ENCODE measurements at places on chromosomes 5 and 9. TPM values are rescaled to one million over a fixed set of nuclear protein-coding genes. Genes with fewer than 3 reads are reported as not detected.

DNA sequence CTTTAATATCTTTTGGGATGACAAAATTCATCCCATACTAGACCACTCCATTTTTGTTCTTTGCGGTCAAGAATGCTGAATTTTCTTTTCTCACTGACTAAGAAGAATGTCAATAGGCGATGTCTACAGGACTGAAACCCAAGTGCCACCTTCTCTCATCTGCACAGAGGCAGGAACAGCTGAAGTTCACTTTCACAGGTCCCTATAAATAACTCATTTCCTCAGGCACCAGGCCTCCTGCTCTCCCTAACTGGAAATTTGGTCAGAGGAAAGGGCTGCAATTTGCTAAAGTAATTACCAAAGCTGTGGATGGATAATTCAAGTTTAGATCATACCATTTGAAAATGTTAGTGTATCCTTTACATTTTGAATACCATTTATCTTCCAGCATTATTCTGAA lies 142.9 kb downstream of the DIRAS2 start:
- no peak for DNase-seq

LHX2 gene
- not detected for total RNA-seq

PCDHGB1 gene
- total RNA-seq, result not detected

- no peak for DNase-seq
Measured at GRCh38 chr9:12846035-12846434, 71.2 kb downstream of the LURAP1L start.

- DNase-seq, result no peak
Measured at GRCh38 chr5:62263401-62263800, 42.6 kb upstream of the KIF2A start.

DNA sequence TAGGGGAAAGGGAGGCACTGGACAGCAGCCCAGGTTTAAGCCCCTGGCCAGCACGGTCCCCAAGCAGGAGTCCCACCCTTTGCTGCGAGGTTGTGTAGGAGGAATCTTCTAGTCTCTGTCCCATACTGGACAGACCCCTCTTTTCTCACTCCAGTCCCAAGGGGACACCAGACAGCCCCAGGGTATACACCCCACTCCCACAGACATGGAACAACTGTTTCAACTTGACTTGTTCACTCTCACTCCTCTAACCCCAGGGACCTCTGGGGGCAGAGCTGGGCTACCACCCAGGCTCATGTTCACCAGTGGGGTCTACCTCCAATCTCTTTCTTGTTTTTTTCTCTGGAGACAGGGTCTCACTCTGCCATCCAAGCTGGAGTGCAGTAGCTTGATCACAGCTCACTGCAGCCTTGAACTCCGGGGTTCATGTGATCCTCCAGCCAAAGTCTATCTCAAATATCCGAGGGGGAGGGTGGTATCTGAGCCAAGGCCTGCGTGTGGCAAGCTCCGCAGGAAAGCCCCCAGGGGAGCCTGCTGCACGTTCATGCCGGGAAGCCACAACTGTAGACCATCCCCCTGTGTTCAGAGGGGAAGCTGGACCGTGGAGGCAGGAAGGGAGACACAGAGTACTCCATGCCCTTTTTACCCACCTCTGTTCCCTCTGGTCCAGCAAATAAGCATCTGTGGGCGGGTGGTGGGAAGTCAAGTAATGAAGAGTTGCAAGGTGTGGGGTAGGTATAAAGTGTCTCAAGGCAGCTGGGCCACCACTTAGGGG lies 1.8 kb downstream of the PTGES2 start:
- DNase-seq, result no peak

GRCh38 chr9:99511723-99512122 lies 289.6 kb downstream of the SEC61B start:
- DNase-seq, result no peak

DNA sequence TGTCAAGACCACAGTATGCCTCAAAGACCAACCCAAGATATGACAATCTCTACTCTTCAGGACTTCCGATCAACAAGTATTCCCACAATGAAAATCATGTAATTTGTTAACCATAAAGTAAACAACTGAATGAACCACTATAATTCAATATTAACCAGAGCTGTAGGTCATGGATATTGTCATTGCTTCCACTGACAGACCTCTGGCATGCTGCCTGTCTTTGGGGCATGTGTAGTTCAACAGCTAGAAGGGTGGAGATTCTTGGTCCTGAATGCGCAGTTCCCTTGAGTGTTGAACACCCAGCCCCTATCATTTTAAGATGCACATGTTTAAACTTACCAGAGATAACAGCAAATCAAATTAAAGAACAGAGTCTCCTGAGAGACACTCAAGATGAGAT lies 283.0 kb downstream of the CEMIP2 start:
- no peak for DNase-seq

SMIM3 gene
- total RNA-seq, result 22.8 TPM

DNA sequence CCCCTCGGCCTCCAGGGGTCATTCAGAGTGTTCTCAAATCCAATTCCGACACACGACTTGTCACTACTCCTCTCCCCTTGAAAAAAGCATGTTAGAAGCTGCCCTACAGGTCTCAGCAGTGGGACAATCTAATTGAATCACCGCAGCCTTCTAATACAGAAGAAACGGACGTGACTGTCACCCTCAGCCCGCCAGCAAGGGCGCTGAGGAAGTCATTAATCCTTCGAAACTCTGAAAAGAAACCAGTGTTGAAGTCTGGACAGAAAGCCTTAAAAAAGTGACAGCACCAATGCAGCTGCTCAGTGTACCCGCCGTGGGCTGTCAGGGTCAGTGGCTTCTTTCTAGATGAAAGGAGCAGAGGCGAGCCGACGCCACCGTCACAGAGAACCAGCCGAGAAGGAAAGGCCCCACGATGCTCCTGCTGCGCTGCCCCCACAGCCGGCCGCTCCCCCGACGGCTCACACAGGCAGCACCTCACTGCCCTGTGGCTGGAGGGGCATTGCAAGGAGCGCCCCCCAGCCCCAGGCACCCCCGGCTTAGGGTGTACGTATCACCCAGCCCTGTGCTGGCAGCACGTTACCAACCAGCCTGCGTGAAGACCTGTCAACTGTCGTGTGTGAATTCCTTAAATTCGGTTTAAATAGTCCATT lies 5.7 kb downstream of the BRD3OS start:
- DNase-seq, result no peak

DNA sequence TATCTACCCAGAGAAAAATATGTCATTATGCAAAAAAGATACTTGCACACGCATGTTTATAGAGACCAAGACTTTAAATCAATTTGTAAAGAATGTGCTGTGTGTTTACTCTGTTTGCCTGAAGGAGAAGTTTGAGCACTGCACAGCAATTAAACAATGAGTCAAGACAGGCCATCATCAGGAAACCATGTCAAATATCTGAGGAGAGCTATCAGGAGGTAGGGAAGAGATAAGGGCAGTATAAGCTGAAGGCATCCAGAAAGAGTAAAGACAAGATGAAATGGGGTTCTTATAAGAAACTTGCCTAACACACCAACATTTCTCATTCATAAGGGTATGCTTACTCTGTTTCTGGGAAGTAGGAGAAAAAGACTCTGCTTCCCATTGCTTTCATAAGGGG lies 405.8 kb upstream of the PTGER4 start:
- DNase-seq, result no peak
